Epithelial cell of prostate (primary cell): ENCODE measurements at places on chromosomes 13 and 19.
A peak's percentile ranks its signal among the peaks of the same experiment; 100 is the strongest.

DNA sequence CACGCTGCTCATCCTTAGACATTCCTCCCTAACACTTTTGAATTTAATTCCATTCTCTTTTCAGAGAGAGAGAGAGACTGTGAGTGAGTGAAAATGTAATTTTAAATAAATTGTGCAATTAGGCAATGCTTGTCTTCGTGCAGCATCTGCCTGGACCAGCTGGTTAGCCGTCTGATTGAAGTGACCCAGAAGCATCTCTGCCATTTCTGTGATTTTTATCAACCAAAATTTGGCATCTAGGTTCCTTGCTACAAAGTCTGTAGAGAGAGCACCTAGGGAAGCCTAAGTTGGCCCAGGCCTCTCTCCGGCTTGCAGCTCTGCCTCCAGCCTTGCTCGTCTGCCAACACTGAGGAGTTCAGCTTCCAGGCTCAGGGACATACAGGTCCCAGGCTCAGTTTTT, 138.6 kb upstream of the GPR12 start:
- no peak for DNase-seq

- DNase-seq: peak; percentile 12
Measured at GRCh38 chr13:59658027-59658737, 505.5 kb downstream of the DIAPH3 start.

- DNase-seq: no peak
Measured at GRCh38 chr13:27338816-27339215, 68.2 kb downstream of the RASL11A start.

GRCh38 chr19:39692822-39693221, 11.5 kb upstream of the LGALS14 start:
- no peak for DNase-seq

GRCh38 chr13:54636231-54636630, 1607.6 kb downstream of the OLFM4 start:
- DNase-seq: no peak

GRCh38 chr19:5695649-5696195, 5.6 kb downstream of the RPL36 start:
- no peak for DNase-seq

DNA sequence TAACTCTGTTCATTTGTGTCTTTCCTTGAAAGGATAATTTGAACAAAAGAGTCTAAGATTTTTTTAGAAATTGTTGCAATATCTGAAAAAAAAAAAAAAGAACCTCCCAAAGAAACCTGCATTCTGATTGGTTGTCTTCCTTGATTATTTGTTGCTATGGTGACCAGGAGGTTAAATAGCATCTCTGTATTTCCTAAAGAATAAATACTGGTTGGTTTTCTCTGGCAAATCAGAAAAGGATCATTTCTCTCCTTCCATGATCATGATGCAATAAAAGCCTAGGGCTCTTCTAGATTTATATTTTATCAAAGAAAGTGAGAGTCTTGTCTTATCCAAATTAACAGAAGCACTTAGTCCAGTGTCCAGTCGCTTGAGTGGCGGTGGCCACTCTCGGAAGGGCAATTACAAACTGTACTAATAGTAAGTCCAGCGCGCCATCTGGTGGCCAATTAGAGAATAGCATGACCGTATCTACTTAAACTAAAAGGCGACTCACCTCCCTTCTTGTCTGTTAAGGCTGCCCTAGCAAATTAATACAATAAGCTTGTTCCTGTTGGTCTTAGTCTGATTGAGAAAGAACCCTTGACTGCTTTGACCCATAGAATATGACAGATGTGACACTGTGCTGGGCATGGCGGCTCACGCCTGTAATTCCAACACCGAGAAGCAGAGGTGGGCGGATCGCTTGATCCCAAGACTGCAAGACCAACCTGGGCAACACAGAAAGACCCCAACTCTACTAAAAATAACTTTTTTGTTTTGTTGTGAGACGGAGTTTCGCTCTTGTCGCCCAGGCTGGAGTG, 47.0 kb upstream of the PNMA8B start:
- peak; percentile 37 for DNase-seq

GRCh38 chr19:42519108-42519507, 9.2 kb downstream of the CEACAM1 start:
- no peak for DNase-seq

DNA sequence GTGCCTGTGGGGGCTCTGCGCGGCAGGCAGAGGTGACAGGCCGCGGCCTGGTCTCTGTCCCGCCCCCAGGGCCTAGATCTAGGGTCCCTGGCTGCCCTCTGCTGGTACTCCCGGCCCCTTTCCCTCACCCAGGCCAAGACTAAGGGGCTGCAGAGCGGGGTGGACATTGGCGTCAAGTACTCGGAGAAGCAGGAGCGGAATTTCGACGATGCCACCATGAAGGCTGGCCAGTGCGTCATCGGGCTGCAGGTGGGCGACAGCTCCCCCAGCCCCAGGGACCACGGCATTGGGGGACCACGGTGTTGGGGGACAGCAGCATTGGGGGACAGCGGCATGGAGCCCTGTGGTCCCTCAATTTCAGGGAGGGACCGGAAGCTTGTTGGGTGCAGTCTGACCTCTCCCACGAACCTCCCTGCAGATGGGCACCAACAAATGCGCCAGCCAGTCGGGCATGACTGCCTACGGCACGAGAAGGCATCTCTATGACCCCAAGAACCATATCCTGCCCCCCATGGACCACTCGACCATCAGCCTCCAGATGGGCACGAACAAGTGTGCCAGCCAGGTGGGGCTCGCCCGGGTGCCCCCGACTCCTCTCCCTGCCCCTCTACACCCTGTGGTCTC, 3.8 kb upstream of the ABCA7 start:
- DNase-seq: no peak

DNA sequence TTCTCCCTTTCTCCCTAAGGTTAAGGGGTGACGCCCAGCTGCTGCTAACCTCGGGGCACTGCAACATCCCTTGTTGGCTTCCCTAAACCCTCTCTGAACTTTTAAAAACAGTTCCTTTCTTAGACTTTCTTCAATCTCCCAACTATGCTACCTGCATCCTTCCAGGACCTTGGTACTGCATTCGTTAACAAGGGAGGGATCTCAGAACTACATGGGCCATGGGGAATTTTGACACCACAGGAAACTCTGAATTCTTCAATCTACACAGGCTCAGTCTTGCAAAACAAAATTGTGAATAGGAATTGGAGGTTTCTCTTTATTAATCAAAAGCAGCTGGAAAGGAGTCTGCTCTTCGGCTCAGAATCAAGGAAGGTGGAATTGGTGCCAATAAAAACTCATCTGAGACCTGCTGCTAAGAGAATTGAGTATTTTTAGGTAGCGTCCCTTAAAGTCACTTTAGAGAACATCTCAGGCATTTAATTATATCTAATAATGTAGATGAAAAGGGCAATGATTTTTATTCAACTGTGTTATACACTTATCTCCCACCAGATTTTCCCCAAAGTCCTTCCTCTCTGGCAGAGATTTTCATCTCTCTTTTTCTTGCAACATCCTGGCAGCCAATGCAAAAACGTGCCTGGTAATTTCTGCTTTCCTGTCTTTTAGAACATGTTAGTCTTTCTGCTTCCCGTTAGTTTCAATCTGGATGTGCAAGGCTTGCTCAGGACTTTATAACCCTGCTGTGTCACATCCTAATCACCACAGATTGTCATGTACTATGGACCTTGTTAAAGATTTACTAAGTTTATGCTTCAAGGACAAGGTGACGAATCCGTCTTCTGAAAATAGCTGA, 69.1 kb upstream of the SLC15A1 start:
- DNase-seq: no peak

DNA sequence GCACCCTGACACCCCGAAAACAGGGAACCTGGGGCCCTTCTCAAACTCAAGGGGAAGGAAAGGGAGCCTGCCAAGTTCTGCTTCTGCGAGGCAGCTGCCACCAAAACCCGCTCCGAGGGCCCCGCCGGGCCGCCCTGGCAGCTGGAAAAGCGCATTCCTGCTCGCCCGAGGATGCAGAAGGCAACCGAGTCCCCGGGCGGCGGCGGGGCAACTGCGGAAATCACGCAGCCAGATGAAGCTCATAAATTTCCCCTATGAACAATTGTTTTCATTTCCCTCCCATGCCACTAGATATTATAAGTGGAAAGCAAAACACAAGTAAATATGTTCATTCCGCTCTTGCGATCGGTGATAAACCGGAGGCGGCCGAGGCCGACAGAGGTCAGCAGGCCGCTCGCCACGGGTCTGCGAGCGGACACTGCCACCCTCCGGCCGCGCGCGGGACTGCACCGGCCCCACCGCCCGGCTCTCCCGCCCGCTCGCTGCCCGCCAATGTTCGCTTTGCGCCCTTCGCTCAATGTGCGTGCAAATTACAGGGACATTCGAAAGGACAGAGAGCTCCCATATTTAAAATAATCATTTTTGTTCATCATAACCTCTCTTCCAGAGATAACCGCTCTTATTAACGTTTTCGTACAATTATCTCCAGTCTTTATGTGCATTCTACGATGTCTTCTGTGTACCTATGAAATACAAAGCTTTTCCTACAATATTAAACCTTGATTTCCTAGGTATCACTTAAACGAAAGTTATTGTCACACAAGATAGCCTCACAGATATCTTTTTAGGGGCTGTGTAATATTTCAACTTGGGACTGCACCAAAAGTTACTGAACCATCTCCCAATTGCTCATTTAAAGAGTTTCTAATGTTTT, 120.8 kb upstream of the ZNF507 start:
- no peak for DNase-seq

DNA sequence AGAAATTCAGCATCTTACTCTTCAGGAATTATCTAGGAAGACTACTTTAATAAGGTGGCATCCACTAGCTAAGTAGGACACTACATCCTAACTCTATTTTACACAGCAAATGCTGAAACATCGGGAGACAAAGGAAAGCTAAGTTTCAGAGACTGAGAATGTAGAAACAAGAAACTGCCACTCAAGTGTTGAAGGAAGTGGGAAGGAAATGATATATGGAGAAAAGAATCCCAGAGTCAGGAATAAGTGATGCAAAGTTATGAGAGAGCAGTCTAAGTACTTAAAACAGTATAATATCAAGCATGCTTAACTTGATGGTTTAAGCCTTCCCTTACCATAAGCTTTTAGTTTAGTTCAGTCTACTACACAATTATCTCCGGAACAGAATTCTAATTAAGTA, 52.4 kb downstream of the RBM26 start:
- no peak for DNase-seq

GRCh38 chr13:109840201-109840892, 54.0 kb upstream of the IRS2 start:
- DNase-seq: peak; percentile 51

GRCh38 chr19:48746738-48747575, at the start of gene IZUMO1:
TSS of gene IZUMO1 (minus strand) at chr19:48746909. CDS start at chr19:48745859, 1,050 bp downstream.
- DNase-seq: no peak

DNA sequence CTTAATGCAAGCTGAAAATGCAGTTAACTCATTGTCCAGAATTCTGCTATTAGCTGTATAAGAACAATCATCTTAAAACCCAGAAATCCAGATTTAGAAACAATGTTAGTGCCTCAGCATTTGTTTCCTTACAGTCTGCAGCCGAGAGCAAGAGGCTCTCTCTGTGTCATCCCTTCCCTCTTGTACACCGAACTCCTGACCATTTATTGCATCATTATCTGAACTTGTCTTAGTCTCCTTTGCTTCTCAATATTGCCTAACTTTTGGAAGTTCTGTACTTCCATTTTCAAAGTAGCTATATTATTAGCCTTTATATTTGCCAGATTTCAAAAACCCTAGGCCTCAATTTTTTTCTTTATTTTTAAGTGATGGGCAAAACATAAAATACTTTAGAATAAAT, 27.1 kb downstream of the RNASEH2B start:
- DNase-seq: no peak

DNA sequence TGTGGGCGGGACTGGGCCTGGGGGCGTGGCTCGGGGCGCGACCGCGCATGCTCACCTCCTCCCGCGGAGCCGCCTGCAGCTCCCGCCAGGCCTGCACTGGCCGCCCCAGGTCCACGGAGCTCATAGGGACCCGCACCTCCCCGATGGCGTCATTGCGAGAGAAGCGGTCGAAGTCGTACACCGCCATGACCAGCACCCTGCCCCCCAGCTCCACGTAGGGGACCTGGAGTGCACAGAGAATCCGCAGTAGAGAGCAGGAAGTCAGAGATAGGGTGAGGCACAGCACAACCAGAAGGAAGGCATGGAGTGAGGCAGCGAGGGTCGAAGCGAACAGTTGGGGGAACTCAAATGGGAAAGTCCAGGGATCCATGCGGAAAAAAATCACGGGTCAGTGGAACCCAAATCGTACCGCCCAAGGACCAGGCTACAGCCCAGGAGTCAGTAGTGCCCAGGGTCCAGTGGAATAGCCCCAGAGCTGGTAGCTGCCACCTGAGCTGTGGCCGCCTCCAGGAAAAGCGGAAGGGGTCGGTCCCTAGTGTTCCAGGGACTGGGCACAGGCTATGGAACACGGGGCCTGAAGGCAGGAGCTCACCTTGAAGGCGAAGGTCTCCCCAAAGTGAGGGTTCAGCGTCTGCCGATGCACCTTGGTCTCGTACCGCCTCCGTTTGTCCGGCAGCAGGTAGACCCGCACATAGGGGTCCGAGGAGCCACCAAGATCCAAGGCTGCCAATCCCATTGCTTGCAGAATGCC, 4.8 kb downstream of the SYT5 start:
- DNase-seq: no peak

GRCh38 chr13:40981361-40981760, 37.8 kb downstream of the ELF1 start:
- no peak for DNase-seq

DNA sequence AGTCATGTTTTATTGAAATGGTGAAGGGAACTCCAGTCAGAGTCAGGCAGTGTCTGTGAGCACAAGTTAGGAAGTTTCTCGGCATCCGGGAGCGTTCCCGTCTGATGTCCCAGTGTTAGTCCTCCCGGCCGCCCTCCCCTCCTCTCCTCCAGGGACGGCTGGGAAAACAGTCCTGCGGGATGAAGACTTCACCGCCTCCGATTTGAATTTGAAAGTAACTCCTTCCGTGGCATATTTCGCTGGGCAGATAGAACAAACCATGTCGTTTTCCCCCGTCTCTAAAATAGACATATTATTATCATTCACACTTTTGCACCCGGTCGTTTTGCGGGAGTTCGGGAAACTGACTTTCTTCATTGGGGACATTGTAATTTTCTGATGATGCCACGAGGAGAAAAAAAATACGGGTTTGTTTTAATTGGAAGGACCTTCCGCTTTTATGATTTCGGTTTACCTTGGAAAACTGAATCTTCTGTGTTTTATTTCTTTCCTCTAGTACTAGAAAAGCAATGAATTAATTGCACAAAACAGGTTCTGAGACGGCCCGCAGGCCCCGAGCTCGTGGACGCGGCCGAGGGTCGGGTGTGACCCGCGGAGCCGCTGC, 76.6 kb downstream of the ZIC5 start:
- DNase-seq: no peak

GRCh38 chr19:10430505-10431253, 10.3 kb downstream of the PDE4A start:
- no peak for DNase-seq

- DNase-seq: peak; percentile 33
Measured at GRCh38 chr13:105441051-105441750, 1094.3 kb downstream of the EFNB2 start.

DNA sequence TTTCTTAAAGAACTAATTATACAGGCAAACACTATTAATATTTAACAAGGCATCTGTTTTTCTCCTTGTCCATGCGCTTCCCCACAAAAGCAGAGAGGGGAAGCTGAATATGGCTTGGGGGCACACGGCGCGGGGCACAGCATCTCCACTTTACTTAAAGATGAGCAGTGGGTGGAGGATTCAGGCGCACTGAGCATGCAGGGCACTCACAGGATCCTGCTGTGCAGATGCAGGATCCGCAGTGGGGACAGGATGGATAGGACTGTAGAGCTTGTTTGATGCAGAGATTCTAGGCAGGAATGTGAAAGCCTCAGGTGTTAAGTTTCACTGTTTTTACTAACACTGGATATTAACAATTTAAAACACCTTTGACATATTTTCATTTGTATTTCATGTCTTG, 43.3 kb downstream of the ATP11A start:
- no peak for DNase-seq

- no peak for DNase-seq
Measured at GRCh38 chr19:39390451-39390750, 505 bp downstream of the PAF1 start.
